ENCODE measurements at places on chromosomes 12 and 14.

GRCh38 chr14:68593806-68594536 lies 198.9 kb downstream of the ZFP36L1 start:
- no peak for DNase-seq

DNA sequence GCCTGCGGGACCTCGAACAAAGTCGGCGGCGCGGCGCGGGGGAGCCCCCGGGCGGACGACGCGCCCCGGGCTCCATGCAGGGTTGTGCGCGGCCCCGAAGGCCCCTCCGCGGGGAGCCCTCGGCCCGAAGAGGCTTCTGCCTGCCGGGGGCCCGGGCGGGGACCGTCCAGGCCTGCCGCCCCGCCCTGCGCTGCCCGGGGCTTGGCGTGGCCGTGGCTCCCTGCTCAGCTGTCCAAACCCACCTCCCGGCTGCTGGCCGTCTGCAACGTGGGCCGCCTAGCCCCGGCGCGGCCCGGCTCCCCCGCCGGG lies 670 bp downstream of the DYRK2 start:
- DNase-seq = no peak

DNA sequence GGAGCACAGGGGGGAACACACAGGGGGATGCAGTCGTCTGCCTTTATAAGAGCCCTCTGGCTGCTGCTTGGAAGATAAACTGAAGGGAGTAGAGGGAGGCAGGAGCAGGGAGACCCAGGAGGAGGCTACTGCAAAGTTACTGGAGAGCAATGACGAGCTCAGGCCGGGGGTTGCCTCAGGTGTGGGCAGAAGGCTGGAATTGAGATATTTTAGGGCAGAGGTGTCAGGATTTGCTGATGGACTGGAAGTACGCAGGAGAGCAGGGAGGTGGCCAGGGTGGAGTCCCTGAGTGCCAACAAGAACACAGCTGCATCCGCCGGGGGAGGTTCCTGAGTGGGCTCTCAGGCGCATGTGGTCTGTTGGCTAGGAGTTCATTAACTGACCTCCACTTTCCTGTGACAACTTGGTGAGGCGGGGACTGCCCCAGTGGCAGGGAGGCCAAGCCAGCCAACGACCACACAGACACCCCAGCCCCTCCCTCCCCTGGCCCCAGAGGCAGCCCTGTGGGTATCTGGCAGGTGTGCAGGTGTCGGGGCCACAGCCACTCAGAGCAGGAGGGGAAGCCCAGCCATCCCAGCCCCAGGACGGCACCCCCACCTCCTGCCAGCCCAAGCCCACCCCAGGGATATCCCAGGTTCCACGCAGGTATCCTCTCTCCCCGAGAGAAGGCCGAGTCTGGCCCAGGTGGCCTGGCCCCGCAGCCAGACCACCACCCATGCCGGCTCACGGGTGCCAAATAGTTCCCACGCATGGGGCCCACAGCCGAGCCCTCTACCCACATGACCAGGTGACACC lies 85.4 kb downstream of the NCOR2 start:
- DNase-seq = no peak

GRCh38 chr12:25785134-25785533 lies 173.3 kb upstream of the RASSF8 start:
- DNase-seq = no peak

DNA sequence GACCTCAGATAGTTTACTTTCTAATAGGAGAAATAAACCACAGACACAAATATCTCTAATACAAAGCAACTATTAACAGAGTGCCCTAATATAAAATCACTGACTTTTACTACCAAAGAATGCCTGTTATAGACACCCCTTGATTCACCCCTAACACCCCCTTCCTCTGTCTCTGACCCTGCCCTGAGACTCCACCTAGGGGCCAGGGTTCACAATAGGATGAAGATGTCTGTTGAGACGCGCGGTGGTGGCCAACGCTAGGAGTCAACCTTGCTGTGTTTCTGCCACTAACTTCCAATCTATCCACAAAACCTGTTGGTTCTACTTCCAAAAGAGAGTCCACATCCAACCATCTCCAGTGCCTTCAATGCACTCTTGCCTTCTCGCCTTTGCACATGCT lies 10.9 kb upstream of the TC2N start:
- DNase-seq = no peak

GRCh38 chr14:69620211-69620611 lies 8.8 kb downstream of the SUSD6 start:
- no peak for DNase-seq

GRCh38 chr12:88812610-88813009 lies 232.3 kb upstream of the KITLG start:
- no peak for DNase-seq

- no peak for DNase-seq
Measured at GRCh38 chr12:11719678-11720099, 70.2 kb downstream of the ETV6 start.

GRCh38 chr12:74552201-74552600 lies 14.6 kb downstream of the ATXN7L3B start:
- no peak for DNase-seq

DNA sequence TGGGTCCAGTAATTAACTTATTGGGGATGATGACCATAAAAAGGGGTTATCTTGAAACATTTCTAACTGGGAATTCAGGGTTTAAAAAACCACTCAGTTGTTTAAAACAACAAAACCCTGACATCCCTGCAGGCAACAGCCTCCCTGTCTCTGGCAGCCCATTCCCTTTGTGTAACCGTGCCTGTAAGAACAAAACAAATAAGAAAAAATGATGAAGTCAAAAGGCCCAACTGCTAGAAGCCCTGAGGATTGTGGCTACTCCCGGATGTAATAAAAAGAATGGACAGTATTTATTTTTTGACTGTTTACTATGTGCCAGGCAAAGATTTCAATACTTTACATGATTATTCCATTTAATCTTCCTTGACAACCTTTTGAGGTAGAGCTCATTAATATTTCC lies 75.3 kb downstream of the TMCC3 start:
- DNase-seq = peak; percentile 8

DNA sequence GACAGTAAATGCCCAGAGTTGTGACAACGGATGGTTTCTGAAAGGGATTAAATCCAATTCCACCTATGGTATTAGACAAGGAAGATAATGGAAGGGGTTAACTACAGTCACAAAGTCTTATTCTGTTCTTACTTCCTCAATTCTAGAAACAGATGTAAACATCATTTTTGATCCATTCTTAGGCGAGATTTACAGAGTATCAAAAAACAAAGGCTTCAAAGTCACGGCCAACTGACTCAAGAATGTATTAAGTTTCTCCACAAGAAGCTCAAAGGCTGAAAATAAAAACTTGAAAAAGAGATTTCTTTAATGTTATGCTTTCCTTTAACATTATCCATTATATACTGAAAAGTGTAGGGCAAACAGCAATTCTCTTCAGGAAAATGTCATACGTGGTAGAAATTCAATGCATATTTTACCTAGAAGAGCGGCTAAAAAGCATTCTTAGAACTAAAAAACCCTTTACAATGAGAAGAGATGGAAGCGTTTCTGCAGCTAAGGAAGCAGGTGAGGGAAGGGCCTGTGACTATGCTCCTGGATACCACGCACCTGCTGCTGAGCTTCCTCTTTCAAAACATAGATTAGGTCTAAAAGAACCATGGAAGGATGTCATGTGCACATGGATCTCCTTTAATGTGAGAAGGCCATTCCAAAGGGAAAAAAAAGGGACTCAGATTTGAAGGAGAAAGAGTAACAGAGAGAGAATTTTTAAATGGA lies 185.8 kb downstream of the STXBP6 start:
- DNase-seq = no peak

GRCh38 chr14:98798099-98798498 lies 473.9 kb downstream of the BCL11B start:
- no peak for DNase-seq

DNA sequence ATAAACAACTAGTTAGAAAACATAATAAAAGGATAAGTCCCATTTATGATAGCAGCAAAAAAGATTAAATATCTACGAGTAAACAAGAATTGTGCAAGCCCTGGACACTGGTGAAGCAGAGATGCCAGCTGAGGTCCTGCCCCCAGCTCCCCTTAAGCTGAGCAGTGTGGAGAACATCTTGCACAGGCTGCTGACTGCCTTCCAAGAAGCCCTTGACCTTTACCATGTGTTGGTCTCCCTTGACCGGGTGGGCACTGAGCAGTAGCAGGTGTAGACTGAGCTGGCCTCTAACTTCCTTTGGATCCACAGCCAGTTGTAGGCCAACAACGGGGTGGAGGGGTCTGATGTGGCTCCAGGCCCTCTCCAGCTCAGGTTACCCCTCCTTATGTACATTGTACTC lies 47.7 kb upstream of the PAPLN start:
- no peak for DNase-seq

DNA sequence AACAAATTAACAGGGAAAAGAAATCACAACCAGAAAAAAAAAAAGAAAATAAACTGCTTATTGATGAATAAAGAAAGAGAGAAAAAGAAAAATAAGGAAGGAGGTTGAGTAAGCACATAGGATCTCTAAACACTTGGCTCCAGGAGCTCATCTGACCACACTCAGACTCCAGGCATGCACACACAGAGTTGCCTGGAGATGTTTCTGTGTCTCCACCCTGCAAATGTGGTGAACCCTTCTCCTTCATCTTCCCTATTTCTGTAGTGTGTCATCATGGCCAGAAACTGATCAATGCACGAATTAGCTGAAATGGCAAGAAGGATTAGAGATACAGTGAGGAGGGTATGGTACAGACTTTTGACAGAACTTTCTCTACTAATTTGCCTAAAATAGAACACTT lies 20.2 kb downstream of the OR4N2 start:
- DNase-seq = no peak

DNA sequence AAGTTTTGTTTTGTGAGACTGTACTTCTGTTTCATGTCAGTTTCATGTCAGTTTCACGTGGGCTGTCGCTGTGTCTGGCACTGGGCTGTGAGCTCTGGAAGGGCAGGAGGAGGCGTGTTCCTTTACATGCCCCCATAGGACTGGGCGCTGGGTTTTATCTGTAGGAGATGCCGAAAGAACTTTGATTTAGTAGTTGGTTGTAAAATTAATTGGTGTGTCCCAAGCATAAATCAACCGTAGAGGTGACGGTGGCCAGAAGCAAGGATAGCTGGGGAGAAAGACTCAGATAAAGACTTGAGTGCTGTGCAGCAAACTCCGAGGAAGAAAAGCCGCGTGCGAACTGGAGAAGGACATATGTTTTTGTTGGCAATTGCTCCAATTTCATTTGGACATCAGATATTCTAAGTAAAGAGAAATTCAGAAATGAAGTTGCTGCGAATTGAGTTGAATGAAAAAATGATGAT lies 182.5 kb downstream of the VRK1 start:
- DNase-seq = no peak

GRCh38 chr12:18502422-18502968 lies 235.3 kb downstream of the PLCZ1 start:
- DNase-seq = no peak

- DNase-seq = no peak
Measured at GRCh38 chr12:6538420-6539313, 4.3 kb downstream of the GAPDH start.

- DNase-seq = no peak
Measured at GRCh38 chr12:121423253-121423652, 23.3 kb downstream of the RNF34 start.

DNA sequence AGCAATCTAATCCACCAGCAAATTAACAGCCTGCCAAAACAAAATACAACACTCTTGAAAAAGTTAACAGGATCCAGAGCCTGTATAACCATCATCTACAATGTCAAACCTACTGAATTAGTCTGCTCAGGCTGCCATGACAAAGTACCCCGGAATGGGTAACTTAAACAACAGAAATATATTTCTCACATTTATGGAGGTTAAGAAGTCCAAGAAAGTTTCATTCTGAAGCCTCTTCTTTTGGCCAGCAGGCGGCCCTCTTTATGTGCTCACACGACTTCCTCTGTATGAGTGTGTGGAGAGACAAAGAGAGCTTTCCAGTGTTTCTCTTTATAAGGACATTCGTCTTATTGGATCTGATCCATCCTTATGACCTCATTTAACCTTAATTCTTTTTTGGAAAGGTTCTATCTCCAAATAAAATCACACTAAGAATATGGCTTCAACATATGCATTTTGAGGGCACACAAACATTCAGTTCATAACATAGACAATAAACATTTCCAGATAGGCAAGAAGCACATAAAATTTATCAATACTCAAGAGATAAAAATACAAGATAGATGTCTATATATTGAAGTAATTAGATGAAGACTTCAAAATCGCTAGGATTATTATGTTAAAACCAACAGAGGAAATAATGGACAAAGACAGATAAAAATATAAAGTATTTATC lies 5.9 kb upstream of the RERG start:
- no peak for DNase-seq

DNA sequence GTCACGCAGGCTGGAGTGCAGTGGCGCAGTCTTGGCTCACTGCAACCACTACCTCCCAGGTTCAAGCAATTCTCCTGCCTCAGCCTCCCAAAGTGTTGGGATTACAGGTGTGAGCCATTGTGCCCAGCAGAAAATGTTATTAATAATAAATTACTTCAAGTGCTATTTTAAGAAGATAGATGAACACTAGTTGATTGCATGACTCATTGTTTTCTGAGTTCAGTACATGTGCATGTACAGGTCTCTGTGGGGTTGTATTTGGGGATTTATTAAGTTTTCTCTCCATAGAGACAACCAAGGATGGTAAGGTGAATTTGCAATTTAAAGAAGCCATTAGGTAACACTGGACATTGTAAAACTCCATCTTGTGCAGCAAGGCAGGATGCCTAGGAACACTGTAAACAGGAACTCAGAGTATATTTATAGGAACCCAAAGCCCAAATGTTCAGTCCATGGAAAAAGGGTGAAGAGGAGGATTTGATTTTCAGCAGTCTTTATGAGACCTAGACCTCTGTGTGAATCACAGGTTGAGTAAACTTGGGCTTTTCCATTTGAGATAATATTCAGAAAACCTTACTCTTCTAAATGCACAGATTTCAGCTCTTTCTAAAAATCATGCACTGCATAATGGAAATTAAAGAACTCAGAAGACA lies 49.3 kb upstream of the TMPO start:
- no peak for DNase-seq

DNA sequence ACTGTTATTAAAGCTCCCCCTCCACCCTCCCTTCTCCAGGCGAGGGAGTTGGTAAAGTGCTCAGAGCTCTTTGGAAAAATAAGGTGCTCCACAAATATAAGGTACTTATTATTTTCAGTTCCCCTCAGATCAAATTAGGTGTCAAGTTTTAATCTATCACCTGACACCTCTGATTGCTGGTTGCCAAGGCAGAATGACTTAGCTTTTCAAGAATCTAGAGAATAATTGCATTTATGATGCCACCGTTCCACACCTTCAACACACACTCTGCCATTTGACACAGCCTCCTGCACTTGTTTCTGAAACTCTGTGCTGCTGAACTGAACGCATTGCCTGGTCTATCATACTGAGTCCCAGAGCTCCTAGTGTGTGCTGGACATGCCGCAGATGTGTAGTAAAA lies 128.6 kb downstream of the CRACR2A start:
- no peak for DNase-seq
